Pancreas (tissue), 10 donors: ENCODE measurements at places on chromosomes 2 and 18.
A peak's percentile ranks its signal among the peaks of the same experiment; 100 is the strongest.

DNA sequence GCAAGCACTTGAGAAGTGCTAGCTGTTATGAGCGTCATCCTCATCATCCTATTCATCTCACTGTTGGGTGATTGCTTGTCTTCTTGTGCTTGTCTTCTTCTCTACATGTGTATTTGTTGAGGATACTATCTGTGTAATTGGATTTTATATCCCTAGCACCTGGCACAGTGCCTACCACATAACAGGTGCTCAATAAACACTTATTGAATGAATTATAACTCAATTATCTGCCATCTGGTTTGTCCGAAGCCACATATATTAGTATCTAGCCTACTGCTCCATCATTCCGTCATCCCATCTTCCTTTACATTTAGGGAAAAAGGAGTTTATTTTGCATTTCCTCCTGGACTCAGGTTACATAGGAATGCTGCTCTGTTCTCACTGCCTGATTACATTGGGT, 330.4 kb upstream of the ETAA1 start:
- H3K36me3 ChIP-seq, result no peaks in the 10 kb centered on the region
- DNase-seq, result no peak
- H3K4me1 ChIP-seq, result no peaks in the 10 kb centered on the region
- H3K27me3 ChIP-seq, result no peaks in the 10 kb centered on the region
- H3K27ac ChIP-seq, result no peak overlapping the region
- H3K4me3 ChIP-seq, result no peak overlapping the region

DNA sequence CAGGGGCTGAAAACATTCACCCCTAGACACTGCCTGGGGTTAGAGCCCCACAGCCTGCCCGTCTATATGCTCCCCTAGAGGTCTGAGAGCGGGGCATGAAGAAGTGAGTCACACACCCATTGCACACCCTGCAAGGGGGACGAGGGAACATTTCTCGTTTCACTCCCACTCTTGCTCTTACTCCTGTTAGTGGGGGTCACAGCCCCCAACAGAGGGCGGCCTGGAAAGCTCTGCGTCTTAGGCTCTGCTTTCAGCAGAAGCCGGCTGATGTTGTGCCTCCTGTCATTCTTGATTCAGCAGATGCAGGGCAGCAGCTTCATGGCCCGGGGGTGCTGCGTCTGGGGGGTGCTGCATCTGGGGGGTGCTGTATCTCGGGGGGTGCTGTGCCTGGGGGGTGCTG, 141.3 kb downstream of the ASB1 start:
- no peaks in the 10 kb centered on the region for H3K4me1 ChIP-seq
- no peak for DNase-seq
- H3K36me3 ChIP-seq, result no peaks in the 10 kb centered on the region
- no peak overlapping the region for H3K27ac ChIP-seq

DNA sequence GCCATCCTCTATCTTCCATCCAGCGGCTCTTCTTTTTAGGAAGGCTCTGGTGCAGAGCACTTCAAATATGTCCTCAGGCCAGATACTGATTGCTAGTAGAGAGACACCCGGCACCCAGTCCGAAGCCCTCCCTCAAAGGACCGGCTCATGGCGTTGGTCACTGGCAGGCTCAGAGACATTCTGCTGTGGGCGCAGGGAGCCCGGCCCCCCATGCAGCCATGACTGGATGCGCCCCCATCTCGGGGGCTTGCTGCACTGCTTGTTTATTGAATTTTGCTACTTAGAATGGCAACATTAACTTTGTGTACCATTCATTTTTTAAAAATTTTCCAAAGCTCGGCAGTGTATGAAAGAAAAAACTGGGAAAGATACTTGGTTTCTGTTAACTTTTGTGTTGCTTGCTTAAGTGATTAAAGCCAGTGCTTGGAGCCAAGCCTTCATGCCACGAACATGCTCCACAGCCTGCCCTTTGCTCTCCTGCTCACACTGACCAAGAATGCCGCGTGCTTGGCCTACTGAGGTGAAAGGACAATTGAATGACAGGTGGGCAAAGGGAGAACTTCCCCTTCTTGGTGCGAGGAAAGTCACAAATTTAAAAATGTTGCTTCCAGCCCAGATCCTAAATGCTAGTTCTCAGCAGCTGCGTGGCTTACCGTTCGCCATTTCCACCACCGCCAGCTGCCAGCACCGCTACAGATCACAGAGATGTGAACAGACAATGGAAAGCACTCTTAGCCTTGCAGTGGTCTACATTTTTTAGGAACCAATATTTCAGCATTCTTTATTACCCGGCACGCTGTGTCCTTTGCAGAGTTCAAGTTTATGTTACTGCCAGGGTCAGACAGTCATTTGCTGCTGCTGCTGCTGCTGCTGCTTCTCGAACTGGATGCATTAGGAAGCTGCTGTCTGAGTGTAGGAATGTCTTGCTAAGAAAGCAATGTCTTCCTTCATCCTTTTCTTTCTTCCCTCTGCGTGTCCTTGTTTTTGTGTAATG, 76.7 kb downstream of the FAM210A start:
- no peak overlapping the region for H3K4me3 ChIP-seq
- no peak overlapping the region for H3K27ac ChIP-seq
- H3K4me1 ChIP-seq, result no peaks in the 10 kb centered on the region

- no peaks in the 10 kb centered on the region for H3K27me3 ChIP-seq
- H3K36me3 ChIP-seq, result no peaks in the 10 kb centered on the region
Observed at GRCh38 chr2:25977768-25978167, 4.5 kb downstream of the KIF3C start.

- peak; percentile 76 for DNase-seq
- H3K36me3 ChIP-seq, result no peaks in the 10 kb centered on the region
- no peak overlapping the region for H3K4me3 ChIP-seq
- no peaks in the 10 kb centered on the region for H3K27me3 ChIP-seq
Observed at GRCh38 chr2:25339791-25340180, 1.9 kb downstream of the DNMT3A start.

- H3K27ac ChIP-seq, result no peak overlapping the region
- H3K36me3 ChIP-seq, result no peaks in the 10 kb centered on the region
- H3K4me1 ChIP-seq, result no peaks in the 10 kb centered on the region
- no peaks in the 10 kb centered on the region for H3K27me3 ChIP-seq
- DNase-seq, result no peak
Observed at GRCh38 chr2:106189764-106190468, 4.2 kb downstream of the UXS1 start.
